M059J (cell line): ENCODE measurements at places on chromosomes 2 and 18.
A peak's percentile ranks its signal among the peaks of the same experiment; 100 is the strongest.

- DNase-seq: no peak
These were observed 339.6 kb downstream of the LRRTM1 start for GRCh38 chr2:79964966-79965365.

GRCh38 chr2:189304360-189304759 lies 124.8 kb upstream of the COL5A2 start:
- no peak for DNase-seq

DNA sequence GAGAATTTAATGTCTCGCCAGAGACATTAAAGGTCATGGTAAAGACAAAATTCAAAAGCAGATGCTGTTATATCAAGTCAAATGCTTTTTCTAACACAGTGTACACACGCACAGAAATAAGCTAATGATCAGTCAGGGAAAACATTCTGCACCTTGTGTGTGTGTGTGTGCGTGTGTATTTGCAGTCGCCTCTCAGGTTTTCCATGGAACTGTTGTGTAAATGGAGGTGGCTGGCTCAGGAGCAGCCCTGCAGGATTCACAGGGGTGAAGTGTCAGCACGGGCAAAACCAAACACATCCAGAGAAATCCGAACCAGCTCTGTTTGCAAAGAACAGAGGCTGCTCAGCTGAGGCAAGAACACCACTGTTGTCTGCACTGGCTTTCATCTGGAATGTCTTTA lies 76.2 kb upstream of the YWHAQ start:
- DNase-seq: no peak

DNA sequence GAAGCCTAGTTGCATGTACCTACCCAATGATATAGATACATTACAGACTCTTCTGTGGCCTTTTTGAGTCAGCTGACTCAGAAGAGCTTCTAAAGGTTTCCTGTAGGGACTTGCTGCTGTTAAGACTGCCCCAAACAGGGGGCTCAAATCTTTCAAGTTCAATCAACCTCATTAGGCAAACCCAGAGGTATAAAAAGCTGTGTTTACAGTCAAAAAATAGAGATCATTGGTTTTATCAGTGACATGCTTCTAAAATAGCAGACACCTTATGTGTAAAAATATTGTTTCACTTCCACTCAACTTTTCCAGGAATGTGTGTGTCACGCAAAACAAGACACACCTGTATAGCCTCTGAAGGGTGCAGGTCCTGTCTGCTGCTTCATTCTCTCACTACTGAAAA lies 624.3 kb upstream of the FANCL start:
- DNase-seq: no peak

DNA sequence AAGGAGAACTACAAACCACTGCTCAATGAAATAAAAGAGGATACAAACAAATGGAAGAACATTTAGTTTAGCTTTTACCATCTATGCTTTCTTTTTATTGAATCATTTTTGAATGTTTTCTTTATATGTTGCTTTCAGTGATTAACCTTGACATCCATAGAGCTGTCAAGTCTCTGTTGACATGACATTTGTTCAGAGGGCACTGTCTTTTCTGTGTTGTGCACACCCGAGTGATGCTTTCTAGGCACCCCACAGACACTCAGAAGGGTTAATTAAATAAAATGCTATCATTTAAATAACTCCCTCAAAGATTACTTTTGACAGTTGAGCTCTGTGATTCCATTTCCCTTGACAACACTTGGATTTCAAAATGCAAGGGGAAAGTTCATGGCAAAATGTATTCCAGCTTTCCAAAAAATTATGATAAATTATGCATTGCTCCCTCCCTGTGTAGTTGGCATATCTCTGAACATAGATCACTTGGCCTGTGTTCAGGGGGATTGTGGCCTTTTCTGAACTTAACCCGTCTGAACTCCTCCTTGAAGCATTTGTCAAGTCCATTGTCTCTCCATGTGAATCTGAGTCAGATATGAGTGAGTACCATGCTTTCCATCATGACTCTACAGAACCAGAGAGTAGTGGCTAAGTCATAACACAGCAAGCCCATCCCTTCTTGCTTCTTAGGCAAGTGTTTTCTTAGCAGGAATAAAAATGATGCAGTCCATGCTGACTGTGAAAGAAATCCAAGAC lies 372.6 kb downstream of the RPRM start:
- DNase-seq: peak; percentile 29

DNA sequence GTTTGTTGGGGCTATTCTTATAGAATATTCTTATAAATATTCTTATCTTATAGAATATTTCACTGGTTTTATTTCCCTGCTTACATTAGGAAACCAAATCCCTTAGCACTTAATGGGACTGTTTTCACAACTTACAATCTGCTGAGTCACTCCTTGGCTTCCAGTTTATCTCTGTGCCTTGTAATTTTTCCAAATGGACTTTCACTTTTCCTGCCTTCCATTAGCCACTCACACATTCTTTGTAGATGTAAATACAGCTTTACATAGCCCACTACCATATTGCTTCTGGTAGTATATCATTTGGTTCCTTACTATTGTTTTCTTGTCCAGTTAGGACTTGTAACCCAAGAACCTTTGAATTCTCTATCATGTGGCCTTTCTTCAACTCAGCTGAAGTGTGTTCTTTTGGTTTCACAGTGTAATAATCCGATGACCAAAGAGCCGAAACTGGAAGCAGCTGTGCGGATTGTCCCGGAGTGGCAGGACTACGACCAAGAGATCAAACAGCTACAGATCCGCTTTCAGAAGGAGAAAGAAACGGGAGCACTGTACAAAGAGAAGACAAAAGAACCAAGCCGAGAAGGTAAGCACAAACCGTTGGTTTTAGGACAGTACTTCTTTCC lies 96.1 kb downstream of the UGGT1 start:
- peak; percentile 27 for DNase-seq

DNA sequence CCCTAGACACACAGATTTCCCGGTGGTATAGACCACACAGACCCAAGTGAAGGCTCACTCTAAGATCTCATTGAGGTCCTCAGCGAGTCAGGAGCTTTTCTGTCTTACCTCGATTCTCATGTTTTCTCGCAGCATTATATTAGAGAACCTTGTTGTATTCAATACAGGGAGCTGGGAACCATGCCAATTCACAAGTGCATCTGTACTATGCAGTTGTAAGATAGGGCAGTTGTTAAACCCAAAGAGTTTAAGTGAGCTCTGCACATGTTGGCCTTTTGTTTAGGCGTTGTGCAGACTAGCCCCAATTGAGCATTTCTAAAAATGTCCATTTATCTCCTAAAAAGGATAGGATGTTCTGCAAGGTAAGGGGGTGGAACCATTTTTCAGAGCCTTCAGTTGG lies 59.6 kb downstream of the FEZ2 start:
- peak; percentile 38 for DNase-seq

DNA sequence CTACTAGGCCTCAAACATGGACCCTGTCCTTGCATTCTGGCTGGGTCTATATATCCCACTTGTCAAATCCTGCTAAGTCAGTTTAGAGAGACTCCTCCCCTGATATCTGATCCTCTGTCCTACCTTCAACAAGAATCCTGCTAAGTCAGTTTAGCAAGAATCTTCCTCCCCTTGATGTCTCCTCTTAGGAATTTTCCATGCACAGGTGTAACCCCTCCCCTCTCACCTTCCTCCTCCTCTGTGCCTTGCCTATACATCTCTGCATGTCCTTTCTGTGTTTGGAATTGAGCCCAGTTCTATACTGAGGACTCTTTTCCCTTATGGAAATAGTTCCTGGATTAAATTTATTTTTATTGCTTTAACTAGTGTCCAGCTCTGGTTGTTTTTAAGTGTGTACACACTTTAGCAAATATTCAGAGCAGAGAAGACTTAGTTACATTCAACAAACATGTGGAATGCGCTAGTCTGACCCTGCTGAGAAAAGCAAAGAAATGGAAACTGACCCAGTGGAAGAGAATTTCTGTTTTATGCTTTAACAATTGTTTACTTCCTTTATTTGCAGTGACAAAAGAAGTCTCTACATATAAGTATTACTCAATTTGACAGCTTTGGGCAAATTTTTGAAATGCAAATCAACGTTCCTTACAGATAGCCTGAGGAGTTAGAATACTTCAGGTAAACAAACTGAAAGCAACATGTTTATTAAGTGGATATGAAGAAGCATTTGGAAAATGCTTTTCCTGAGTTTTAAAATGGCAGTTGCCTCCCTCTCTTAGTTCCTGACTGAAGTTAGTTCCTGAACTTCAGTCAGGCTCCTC lies 80.6 kb downstream of the RIT2 start:
- no peak for DNase-seq

GRCh38 chr2:189393440-189394111 lies 47.7 kb upstream of the WDR75 start:
- DNase-seq: peak; percentile 96

DNA sequence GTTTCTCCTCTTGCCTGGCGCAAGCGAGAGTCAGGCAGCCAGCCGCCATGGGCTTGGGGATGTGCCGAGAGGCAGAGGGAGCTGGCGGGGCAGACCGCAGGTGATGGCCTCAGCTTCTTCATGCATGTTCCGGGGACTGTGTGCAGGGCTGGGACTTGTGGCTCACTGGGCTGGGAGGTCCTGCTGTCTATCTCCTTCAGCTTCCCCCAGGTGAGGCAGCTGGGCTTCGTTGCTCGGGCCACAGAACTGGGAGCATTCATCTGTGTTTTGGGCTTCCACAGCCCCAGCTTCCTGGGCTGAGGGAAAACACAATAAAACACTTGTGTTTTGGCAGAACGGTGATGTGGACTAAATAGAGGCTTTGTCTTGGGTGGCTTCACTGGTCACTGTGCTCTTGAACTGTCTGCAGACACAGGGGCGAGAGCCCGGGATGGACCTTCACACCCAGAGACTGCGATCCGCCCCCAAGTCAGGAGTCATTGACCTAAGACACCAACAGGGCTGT lies 93.5 kb downstream of the DYSF start:
- no peak for DNase-seq

DNA sequence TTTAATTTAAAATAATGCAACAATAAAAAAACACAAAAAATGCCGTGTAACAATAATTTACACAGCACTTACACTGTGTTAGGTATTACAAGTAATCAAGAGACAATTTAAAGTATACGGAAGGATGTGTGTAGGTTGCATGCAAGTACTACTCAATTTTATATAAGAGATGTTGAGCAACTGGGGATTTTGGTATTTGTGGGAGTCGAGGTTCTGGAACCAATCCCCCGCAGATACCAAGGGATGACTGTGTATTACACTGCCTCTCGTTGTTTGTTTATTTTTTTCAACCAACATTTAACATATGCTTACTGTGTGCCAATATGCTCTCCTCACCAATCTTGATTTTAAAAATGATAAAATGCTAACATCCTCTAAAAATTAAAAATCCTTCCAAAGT lies 24.8 kb downstream of the MAP3K2 start:
- DNase-seq: no peak

DNA sequence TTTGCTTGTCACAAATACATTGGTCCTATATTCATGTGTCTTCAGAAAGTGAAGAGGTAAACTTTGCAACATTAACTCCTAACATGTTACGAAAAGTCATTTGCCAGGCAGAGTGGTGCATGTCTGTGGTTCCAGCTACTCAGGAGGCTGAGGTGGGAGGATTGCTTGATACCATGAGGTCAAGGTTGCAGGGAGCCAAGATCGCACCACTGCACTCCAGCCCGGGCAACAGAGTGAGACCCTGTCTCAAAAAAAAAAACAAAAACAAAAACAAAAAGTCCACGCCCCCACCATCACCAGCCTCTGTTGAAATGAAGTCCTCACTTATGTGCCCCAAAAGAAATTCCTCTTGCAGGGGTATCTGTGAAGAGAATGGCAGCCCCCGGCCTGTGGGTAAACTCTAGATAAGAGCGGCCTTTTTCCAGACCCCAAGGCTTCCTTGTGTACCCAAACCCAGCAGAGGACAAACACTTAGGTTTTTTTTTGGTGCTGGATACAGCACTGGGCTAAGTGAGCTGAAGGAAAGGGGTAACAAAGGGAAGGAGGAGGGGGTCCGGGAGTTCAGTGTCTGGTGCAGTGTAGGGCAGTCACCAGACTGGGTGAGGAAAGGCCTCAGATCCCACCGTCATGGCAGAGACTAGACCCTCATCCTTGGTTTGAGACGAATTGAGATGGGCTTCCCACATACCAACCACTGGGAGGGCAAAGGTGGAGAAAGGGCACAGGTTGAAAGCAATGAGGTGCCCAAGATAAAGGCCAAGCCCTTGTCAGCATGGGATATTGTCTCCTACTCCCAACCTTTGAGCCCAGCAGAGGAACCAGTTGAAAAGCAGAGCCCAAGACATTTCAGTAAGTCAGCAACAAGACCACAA lies 19.2 kb downstream of the HSPD1 start:
- no peak for DNase-seq

- peak; percentile 87 for DNase-seq
These were observed 76.2 kb downstream of the CDK15 start for GRCh38 chr2:201882353-201883090.
